ENCODE measurements at places on chromosomes 6 and 20.

DNA sequence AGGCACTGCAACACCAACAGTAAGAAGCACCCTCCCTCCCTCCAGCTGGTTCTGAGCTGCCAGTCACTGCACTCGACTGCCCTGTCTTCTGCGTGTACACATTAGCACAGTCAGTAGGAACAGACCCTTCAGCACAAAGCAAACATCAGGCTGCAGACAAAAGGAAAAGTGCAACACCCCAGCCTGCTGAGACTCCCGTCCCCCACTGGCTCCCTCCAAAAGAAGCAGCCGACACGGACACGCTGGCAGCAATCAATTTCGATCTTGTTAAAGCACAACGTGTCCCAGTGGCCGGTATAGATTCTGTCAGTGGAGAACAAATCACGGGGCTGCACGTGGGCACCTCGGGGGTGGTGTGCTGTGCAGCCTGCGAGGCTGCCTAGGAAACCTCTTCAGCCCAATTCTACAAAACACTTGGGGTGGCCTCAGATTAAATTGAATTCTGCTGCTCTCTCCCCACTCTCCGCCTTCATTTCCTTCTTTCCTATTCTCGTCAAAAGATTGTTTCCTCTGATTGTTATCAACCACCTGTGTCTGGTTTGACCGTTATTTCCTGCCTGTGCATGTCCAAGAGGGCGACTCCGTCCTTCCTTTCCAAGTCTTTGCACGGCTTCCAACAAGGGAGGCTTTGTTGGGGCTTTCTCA, 38.7 kb downstream of the TRAF3IP2 start:
- DNase-seq = no peak

GRCh38 chr6:150018846-150019580, 6.3 kb downstream of the RAET1L start:
- DNase-seq = no peak

- no peak for DNase-seq
Observed at GRCh38 chr20:49039854-49040253, 6.3 kb upstream of the CSE1L start.

GRCh38 chr20:38843346-38843745, 37.8 kb downstream of the PPP1R16B start:
- no peak for DNase-seq

DNA sequence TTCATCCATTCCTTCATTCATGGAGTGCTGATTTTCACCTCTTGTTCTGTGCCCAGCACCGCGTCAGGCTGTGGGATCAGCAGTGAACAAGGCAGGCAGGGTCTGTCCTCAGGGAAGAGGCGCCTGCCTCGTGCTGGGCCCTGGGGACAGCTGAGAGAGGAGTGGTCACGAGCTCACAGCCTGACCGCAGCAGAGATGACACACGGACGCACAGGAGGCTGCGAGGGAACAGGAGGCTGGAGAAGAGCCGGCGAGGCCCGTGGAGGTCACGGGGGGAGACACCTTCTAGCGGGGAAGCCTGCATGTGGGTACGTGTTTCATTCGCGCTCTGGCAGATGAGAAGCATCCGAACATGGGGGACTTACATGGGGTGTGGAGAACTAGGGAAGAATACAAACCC, 27.5 kb downstream of the PXDC1 start:
- DNase-seq = no peak

GRCh38 chr6:102732898-102733297, 1339.4 kb downstream of the GRIK2 start:
- no peak for DNase-seq

DNA sequence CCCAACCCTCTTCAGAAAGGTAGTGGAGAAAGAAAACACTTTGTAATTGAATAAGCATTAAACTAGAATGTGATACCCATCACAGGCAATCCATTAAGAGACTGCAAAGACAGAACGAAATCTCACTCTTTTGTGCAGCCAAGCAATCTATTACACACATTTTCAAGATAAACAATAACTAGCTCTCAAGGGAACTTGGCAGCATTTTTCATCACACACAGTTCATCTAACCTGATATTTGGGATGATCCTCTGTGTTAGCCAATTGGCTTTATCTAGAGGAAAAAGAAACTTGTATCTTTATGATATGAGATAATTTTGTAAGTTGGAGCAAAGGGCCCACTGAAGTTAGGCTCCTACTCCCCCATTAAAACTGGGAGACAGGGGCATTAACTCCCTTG, 1.5 kb upstream of the GZF1 start:
- no peak for DNase-seq

GRCh38 chr6:156953127-156953478, 175.9 kb downstream of the ARID1B start:
- no peak for DNase-seq

DNA sequence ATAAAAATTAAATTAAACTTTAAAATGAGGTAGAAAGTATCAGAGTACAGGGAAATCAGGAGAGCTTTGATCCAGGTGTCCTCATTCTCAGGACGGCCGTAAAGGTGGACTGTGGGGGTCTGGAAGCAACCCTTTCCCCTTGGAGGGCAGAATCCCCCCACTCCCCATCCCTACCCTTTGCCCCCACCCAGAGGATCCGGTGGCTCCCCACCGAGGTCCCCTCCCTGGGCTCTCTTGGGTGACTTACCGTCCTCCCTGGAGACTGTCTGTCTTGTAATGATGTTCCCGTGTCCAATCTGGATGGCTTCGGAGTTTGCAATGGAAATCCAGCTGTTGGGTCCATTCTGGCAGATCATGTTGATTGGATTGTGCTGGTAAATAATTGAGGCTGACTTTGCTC, 7.3 kb downstream of the ZBP1 start:
- DNase-seq = no peak

- DNase-seq = no peak
Observed at GRCh38 chr6:162211777-162212176, 515.8 kb downstream of the PRKN start.

- peak; percentile 28 for DNase-seq
Observed at GRCh38 chr20:35490736-35491181, 35.4 kb downstream of the CEP250 start.

- DNase-seq = no peak
Observed at GRCh38 chr6:87697581-87698546, 4.2 kb downstream of the AKIRIN2 start.

DNA sequence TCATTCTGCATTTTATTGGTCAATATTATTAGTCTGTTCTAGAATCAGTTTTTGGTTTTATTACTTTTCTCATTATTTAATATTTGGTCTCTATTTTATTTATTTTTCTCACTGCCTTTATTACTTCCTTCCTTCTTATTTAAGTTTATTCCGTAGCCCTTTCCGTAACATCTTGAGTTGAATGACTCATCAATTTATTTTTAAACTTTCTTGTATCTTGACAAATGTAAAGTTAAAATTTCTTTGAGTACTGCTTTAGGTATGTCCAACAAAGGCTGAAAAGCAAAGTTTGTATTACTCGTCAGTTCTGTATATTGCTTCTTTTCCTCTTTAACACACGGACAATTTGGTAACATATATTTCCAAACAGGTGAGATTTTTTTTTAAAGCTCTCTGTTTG, 192.0 kb downstream of the CD109 start:
- DNase-seq = no peak

- no peak for DNase-seq
Observed at GRCh38 chr6:40888456-40888990, 150.5 kb downstream of the UNC5CL start.

DNA sequence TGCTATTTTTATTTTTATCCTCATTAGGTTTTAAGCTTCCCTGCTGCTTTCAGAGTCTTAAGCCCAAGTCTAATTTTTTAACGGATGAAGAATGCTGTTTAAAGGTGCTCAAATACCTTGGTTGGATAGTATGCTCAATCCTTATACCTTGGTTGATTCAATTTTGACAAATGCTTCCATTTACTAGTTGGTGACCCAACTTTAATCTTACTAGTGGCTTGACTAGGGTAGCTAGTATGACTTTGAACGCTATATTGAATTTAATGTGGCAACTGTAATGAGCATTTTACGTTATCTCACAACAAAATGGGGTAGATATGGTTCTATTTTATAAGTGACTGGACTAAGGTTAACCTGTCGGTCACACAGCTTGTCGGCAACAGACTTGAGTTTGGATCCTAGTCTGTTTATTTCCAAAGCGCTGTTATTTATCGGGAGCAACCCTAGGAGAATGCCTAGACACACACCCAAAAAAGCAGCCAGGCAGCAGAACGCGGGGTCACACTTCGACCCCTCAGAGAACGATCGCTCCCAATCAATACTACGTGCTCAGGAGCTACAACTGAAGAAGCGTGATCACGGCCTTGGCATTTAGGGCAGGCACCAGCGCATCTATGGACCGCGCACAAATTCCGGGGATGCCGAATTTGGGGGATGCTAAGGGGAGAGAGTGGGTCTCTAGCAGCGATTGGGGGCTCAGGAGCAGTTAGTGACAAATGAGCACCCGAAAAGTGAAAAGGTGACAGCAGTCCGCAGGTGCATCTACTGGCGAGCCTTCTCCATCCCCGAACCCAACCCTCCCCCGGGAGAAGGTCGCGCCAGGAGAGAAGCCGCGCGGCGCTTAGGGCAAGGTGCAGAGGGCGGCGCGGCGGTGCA, 586 bp upstream of the ALDH5A1 start:
- DNase-seq = no peak
